ENCODE measurements at places on chromosomes 4 and X.

- no peak for DNase-seq
Observed at GRCh38 chrX:38216642-38217041, 4.0 kb downstream of the SRPX start.

DNA sequence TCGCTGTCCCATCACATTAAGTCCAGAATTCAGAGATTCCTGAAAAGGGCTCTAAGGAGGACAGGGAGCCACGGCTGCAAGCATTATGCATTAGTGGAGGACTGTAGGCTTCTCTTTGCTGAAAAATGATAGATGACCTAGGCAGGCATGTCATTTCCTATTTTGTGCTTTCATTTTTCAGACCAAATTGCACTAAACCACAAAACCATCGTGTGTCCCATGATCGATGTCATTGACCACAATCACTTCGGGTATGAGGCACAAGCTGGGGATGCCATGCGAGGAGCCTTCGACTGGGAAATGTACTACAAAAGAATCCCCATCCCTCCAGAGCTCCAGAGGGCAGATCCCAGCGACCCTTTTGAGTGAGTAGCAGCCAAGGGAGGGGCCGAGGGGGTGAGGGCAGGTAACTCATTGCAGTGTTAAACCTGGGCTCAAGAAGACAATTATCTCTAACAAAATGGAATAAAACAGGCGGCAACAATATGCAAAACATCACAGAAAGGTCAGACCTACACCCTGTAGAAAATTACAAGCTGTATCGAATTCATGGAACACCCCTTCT lies 355.2 kb upstream of the GALNT7 start:
- DNase-seq, result no peak

DNA sequence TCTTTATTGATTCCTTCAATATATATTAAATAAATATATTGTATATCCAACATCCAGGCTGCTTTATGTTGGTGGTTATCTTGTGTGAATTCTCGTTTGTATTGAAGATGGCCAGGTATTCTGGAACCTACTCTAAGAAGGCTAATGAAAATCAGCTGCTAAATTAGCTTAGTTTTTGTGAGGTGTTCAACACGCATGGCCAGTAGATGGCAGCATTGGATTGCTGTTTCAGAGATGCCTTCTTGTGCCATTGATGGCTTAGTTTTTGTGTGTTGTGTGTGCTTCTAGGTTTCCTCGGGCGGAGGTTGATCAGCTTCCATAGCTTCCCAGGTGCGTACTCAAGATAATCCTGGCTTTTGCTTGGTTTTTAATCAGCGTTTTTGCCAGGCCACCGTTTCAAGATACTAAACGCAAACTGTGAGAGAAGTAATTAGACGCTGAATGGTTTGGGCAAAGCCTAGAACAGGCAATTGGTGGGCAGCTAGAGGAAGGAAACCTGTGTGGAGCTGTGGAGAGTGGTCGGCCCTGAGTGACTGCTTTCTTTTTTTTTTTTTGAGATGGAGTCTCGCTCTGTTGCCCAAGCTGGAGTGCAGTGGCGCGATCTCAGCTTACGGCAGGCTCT lies 15.1 kb downstream of the NOCT start:
- peak; percentile 89 for DNase-seq

- DNase-seq, result no peak
Observed at GRCh38 chr4:114368751-114369150, 229.9 kb upstream of the UGT8 start.

DNA sequence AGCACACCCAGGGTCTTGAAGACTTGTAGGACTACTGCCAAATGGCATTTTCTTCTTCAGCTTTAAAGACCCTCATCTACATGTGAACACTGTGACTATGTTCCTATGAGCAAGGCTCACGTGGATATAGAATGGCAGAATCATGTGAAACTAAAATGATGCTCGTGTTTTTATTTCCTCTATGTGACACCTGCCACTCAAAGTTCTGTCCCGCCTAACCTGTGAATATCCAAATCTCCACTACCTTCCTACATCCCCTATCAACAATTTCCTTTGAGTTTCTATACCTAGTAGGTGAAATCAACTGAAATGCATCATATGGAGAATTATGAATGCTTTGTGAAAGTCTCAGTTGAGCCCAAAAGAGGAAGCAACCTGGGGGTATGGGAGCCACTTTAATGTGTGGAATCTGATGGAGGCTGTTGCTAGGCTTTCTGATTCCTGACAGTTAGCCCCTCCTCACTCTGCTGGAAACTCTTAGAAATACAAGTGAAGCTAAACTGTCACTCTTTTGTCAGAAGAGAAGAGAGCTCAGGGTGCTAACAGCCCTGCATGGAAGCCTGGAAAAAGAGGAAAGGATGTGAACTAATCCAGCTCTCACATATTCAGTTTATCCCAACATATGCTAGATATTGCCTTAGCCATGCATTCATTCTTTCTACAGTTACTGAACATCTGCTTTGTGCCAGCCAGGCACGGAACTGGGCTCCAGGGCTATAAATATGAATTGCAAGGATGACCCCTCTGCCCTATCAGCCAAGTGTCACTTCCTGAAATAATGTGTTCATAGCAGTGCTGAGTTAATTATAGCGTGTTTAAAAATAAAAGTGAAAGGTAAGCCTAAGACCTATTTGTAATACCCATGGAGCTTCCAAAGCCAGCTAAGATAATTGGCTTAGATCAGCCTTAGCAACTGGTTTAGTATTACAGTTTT lies 11.0 kb downstream of the LHFPL1 start:
- peak; percentile 33 for DNase-seq

- DNase-seq, result no peak
Observed at GRCh38 chr4:23485801-23486200, 404.0 kb downstream of the PPARGC1A start.

- peak; percentile 50 for DNase-seq
Observed at GRCh38 chrX:49838374-49838773, 9.3 kb downstream of the PAGE4 start.

DNA sequence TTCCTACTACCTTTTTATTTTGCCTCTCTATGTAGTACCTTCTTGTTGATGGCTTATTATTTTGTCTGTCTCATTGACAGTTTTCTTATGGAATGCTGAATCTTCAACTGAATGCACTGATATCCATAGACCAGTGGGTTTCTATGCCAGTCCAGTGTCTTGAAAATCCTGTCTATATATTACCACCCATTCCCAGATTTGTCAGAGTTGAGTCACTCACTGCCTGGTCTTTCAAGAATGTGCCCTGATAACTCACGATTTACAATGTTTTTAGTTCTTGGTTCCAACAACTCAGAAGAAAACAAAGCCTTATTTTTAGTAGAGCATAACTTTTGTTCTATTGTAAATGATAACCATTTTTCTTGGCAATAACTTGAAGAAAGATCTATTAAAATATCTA lies 606.0 kb upstream of the PITX2 start:
- no peak for DNase-seq

- DNase-seq, result no peak
Observed at GRCh38 chr4:33890841-33891240, 2353.5 kb downstream of the ARAP2 start.

DNA sequence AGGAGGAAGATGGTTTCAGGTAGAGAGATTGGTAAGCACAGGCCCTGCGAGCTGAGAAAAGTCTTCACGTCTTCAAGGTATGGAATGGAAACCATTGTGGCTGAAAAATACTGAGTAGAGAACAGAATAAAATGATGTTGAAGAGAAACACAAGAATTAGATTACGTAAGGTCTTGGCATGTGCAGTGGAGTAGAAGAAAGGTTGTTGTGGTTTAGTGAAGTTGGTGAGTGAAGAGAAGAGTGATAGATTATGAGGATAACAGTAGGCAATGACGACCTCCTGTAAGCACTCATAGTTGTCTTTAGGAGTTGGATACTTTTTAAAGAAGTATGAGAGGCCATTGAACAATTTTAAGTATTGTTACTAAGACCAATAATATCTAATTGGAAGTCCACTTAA lies 642.6 kb downstream of the PCDH7 start:
- DNase-seq, result no peak

GRCh38 chr4:26858035-26858918 lies 2.4 kb upstream of the STIM2 start:
- DNase-seq, result no peak

DNA sequence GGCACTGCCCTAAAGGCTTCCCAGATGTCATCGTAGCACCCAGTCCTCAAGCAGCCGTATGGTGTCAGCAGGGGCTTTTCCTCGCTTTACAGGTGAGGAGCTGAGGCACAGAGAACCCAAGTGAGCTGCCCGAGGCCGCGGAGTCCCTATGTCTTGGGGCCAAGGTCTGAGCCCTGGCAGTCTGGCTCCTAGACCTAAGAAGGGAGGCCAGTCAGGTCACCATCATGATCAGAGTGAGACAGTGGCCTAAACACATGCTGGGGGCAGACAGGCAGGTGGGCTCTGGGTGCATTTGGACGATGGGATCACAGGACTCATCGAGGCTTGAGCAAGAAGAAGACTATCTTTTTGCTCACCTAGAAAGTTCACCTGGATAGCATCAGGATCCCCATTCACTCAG lies 94.9 kb downstream of the WFS1 start:
- no peak for DNase-seq

- no peak for DNase-seq
Observed at GRCh38 chrX:37817176-37817575, 30.2 kb downstream of the DYNLT3 start.

DNA sequence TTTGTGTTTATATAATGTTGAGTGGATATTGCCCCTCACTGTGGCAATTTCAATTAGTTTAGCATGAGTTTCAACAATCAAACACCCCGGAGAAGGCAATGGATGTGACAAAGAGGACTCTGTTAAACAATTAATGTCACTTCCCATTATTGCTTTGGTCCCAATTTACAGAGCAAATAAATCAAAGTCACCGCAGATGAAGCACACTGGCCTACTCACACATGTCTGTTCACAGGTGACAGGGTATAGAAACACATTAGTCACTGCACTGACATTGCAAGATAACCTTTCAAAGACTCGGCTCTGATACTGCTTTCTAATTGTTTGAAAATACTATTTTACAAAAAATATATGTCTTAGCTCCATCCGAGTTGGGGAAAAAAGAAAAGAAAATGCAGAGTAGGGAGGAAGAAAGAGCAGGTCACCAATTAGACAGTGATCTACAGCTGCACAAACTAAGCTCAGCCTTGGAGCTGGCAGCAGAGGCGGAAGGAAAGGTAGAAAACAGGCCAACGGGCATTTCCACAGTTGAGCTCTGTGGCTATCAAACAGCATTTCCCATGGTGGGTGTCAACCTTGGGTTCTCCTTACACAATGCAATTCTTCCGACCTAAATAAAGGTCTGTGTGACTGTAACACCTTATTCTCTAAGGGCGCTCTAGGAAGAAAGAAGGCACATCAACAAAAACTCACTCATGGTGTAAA lies 53.9 kb downstream of the PPARGC1A start:
- DNase-seq, result no peak

DNA sequence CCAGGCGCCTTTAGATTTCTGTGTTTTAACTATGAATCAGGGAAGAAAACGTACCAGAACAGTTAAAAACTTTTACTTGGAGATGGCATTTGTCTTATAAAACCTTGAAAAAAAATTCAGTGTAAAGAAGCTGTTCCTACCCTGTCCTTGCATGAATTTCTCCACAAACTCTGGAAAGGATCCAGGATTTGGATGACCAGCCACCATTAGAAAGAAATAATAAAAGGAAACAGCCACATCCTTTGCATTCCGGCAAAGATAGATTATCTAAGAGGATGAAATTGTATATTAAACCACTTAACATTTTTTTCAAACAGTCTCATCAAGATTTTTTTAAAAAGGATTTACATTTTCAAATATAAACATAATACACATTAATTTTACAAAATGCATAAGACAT lies 10.6 kb downstream of the SULT1E1 start:
- DNase-seq, result no peak

- no peak for DNase-seq
Observed at GRCh38 chr4:129968366-129968765, 872.4 kb downstream of the C4orf33 start.

DNA sequence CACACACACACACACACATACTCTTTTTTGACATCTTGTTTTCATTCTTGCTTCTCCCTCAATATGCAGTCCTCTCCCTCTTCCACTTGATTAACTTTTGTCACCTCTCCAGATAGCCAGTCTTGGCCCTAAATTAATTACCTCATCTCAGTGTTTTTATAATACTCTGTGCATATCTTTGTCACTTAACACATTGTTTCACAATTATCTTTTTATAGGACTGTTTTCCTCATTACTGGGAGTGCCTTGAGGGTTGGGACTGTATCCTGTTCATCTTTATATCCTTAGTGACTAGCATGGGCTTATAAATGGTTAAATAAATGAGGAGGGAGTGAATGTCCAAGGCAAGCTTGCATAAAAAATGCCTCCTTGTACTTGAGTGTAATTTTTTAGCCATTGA lies 33.1 kb downstream of the SYNPO2 start:
- no peak for DNase-seq

DNA sequence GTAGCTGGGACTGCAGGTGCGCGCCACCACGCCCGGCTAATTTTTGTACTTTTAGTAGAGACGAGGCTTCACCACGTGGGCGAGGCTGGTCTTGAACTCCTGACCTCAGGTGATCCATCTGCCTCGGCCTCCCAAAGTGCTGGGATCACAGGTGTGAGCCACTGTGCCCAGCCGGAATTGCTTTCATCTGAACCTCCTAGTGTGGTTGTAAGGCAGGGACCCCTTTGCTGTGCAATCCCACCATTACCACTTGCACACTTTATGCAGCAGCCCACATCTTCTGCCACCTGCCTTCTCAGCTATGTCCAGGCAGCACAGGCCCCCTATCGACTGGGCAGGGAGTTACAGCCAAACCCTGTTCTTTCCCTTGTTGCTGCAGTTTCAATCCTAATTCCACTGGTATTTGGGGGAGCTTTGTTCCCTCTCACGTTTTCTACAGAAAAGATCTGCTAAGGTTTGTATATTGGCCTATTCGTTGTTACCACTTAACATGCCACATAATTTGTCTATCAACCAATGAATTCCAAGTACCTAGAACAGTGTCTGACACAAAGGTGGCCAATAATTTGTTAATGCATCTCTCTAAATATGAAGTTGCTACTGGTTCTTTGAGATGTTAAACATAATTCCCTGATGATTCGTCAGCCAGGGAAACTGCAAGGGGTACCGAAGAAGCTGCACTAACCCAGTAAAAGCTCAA lies 6.5 kb downstream of the RPL39 start:
- DNase-seq, result peak; percentile 24

GRCh38 chrX:72021975-72022374 lies 109.7 kb downstream of the RTL5 start:
- peak; percentile 34 for DNase-seq

GRCh38 chrX:136204571-136204970 lies 46.6 kb downstream of the MAP7D3 start:
- DNase-seq, result peak; percentile 3
